RCC 7860 (cell line): ENCODE measurements at places on chromosomes 11 and 22.

DNA sequence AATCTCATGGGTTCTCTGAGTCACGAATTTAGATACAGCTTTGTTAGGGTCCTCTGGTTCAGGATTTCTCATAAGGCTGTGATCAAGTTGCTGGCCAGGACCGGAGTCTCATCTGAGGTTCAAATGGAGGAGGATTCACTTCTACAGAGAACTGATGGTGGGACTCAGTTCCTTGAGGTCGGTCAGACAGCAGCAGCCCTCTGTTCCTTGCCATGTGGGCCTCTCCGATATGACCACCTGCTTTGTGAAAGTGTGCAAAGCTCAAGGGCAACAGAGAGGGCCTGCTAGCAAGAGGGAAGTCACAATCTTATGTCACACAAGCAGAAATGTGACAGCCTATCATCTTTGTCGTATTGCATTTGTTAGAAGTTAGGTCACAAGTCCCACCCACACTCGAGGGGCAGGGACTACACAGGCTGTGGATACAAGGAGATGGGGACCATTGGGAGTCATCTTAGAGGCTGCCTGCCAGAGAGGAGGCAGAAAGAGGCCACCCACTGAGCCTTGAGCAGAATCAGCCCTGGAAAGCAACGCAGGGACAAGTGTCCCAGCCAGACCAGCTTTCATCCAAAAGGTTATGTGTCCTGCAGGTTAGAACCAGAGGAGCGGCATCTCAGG, 34.5 kb downstream of the RPUSD4 start:
- DNase-seq, result no peak

GRCh38 chr11:71304491-71304890, 52.1 kb upstream of the SHANK2 start:
- DNase-seq, result no peak

DNA sequence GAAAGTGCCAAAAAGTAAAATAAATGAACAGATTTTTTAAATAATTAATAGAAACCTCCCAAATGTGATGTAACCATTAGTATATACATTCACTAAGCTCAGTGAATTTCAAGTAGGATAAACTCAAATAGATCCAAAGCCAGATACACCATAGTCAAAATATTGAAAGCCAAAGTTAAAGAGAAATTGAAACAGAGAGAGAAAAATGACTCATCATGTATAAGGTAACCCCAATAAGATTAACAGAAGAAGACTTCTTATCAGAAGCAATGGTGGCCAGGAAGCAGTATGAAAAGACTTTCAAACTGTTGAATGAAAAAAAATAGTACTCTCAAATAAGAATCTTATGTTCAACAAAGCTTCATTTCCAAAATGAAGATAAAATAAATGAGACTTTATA, 70.5 kb downstream of the LUZP2 start:
- no peak for DNase-seq

GRCh38 chr22:35479359-35479758, 61.3 kb upstream of the RASD2 start:
- DNase-seq, result no peak

- DNase-seq, result no peak
These were observed 81.0 kb downstream of the FBXO7 start for GRCh38 chr22:32555581-32555980.

- no peak for DNase-seq
These were observed 36.0 kb downstream of the BRD1 start for GRCh38 chr22:49791682-49792081.

DNA sequence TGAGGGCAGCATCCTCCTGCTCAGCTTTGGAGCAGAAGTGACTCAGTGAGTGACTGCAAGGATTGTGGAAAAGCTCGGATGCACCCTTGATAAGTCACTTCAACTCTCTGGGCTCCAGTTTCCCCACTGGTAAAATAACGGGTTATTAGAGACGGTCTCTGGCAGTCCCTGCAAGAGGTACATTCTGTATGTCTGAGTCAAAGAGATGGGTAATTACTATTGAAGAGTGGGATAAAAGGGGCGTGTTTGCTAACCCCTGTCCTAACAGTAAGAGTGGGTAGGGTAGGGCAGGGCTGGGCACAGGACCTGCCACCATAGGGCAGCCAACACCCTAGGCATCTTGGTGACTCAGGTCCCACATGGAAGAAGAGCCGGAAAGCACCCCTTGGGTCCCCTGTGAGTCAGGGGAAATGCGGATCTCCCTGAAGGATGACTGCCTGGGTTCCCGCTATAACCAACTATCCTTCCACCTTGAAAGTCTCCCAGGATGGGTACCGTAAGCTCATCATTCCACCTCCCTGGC, 7.3 kb upstream of the AHNAK start:
- DNase-seq, result peak; percentile 91

- DNase-seq, result no peak
These were observed 288.1 kb downstream of the ETS1 start for GRCh38 chr11:128299132-128299726.

DNA sequence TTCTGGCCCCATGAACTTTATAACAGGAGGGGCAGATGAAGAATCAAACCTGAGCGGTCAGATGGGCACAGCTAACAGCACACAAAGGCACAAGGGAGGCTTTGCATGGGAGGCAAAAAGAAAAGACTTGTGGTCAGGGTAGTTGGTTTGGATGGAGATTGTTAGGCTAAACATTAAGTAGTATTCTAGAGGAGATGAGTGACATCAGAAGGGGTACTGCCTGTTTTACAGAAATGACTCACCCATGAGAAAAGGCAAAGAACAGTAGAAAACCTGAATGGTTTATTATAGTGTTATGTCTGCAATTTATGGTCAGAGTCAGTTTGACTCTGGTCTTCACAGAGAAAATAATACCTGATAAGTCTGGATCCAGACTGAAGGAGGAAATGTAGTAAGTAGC, 129.8 kb upstream of the KIRREL3 start:
- no peak for DNase-seq

DNA sequence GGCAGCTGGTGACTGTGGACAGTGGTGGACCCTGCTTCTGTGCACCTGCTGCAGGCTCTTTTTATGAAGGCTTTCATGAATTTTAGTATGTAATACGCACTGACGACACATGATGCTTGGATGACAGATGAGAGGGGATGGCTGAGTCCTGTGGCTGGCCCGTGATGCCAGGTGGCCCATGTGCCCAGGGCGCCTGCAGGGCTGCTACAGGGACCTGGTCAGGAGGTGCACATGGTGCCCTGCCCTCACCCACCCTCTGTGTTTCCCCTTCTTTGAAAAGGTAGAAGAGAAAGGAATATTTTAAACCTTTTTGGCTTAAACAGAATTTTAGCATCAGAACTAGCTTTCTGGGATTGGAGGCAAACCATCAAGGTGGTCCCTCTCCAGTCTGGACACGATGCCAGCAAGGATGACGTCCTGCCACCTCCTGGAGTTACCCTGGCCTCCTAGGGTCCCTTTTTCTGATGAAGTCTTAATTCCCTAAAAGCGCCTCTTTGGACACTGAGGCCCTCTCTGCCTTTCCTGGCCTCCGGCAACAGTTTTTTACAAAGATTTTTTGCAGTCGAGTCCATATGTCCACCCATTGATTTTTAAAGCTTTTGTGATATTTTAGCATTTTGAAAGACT, 5.4 kb upstream of the RANBP1 start:
- no peak for DNase-seq

DNA sequence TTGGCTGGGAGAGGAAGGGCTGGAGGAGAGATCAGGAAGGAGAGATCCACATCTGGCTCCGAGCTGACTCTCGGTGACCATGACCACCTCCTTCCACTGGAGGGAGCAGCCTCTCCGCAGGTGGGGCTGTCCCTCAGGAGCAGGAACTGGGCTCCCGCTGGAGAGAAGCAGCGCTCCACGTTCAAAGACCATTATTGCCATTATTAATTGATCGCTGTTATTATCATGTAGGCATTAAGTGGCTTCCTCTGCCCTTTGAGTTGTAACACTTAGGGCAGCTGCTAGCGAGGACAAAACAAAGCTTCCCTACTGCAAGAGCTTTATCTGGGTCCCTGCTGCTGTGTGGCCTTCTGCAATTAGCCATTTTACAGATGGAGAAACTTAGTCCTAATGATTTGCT, 251.9 kb downstream of the ST3GAL4 start:
- DNase-seq, result peak; percentile 23
